CD14-positive monocyte (primary cell): ENCODE measurements at places on chromosomes 3 and 15. TPM values are rescaled to one million over a fixed set of nuclear protein-coding genes. Genes with fewer than 3 reads are reported as not detected.

GRCh38 chr3:127791221-127791913 is 30.9 kb downstream of the MGLL start:
- no peak overlapping the region for H3K4me3 ChIP-seq
- H3K4me1 ChIP-seq, result peaks cover 10% of the 10 kb centered on the region
- no peaks in the 10 kb centered on the region for H3K27me3 ChIP-seq
- H3K36me3 ChIP-seq, result no peaks in the 10 kb centered on the region

GRCh38 chr15:101384276-101384675 is 89.2 kb upstream of the SNRPA1 start:
- no peaks in the 10 kb centered on the region for H3K36me3 ChIP-seq
- H3K27me3 ChIP-seq, result no peaks in the 10 kb centered on the region
- no peak overlapping the region for H3K27ac ChIP-seq
- no peaks in the 10 kb centered on the region for H3K4me1 ChIP-seq
- no peak overlapping the region for H3K4me3 ChIP-seq
- no peak for DNase-seq

GRCh38 chr3:59451800-59452746 is 402.2 kb upstream of the CFAP20DC start:
- H3K4me3 ChIP-seq, result no peak overlapping the region
- H3K27ac ChIP-seq, result no peak overlapping the region
- H3K4me1 ChIP-seq, result peaks cover 10% of the 10 kb centered on the region
- H3K27me3 ChIP-seq, result no peaks in the 10 kb centered on the region
- no peak for DNase-seq

DNA sequence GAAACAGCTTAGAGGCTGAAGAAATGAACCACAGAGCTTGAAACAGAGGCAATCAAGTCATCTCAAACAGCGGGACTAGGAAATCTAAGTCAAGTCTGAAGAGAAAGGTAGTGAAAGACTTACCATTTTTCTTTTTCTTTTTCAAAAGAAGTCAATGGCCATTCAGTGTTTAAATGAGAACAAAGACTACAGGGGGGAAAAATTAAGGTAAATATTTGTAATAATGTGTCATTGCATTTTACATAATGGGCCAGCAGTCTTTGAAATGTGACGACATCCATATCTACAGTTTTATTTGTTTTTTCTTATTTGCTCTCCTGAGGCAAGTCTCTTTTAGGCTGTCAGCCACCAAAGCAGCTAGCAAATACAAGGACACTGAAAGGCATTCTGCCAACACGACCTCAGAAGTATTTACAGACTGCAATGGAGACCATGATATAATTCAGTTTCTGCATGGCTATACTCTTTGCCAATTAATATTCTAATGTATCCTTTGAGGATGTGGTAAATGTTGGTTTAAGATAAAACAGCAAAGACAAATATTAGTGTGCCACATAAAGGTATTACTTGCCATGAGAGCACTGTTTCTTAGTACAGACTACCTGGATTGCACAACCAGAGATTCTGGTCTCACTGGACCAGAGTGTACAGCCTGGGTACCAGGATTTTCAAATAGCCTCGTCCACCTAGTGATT is 307.0 kb upstream of the THBS1 start:
- no peaks in the 10 kb centered on the region for H3K36me3 ChIP-seq
- H3K4me1 ChIP-seq, result no peaks in the 10 kb centered on the region
- H3K27me3 ChIP-seq, result peaks cover 9% of the 10 kb centered on the region
- no peak for DNase-seq

DNA sequence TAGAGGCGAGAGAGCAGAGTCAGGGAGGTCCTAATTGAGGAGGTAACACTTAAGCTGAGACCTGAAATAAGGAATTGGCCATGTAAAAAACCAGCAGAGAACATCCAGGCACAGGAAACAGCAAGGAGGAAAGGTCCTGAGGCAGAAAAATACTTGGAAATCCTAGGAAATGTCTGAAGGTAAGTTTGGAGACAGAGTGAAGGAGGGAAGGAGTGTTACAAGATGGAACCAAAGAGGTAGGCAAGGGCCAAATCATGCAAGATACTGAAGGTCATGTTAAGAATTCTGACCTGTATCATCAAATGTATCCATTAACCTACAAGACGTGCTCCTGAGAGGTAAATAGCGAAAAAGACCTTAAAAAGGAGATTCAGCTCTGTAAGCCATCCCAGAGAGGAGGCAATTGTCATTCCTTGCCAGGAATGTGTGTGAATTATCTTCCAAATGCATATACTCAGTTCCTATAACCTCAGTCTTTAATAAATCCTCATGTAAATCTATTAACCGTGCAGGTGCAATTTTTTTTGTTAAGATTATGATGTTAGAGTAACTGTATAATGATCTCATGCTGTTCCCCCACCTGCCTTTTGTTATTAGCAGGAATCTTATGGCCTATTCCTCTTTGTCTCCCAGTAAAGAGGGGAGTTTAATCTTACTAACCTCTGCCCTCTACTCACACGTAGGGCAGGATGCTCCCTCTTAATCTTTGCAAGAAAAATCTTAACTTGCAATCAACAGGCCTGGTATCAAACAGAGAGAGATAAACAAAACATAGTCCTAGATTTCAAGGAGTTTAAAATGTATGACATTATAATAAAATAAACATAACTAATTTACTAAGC is 166.9 kb downstream of the ULK4 start:
- no peaks in the 10 kb centered on the region for H3K4me1 ChIP-seq
- DNase-seq, result no peak
- no peaks in the 10 kb centered on the region for H3K27me3 ChIP-seq
- no peak overlapping the region for H3K27ac ChIP-seq

GRCh38 chr15:66838671-66839239 is 136.7 kb downstream of the SMAD6 start:
- H3K36me3 ChIP-seq, result no peaks in the 10 kb centered on the region
- H3K4me3 ChIP-seq, result no peak overlapping the region
- peak; percentile 20 for DNase-seq
- H3K4me1 ChIP-seq, result peaks cover 48% of the 10 kb centered on the region
- no peaks in the 10 kb centered on the region for H3K27me3 ChIP-seq

- no peak overlapping the region for H3K27ac ChIP-seq
- H3K27me3 ChIP-seq, result no peaks in the 10 kb centered on the region
- no peaks in the 10 kb centered on the region for H3K4me1 ChIP-seq
- DNase-seq, result no peak
- H3K4me3 ChIP-seq, result no peak overlapping the region
Measured at GRCh38 chr15:84400820-84401219, 165.2 kb downstream of the GOLGA6L4 start.

GRCh38 chr15:33910741-33911140 is 57.6 kb upstream of the CHRM5 start:
- H3K27ac ChIP-seq, result no peak overlapping the region
- H3K4me3 ChIP-seq, result no peak overlapping the region
- DNase-seq, result no peak
- H3K27me3 ChIP-seq, result no peaks in the 10 kb centered on the region

- H3K4me1 ChIP-seq, result no peaks in the 10 kb centered on the region
- no peak overlapping the region for H3K27ac ChIP-seq
- H3K27me3 ChIP-seq, result no peaks in the 10 kb centered on the region
- H3K36me3 ChIP-seq, result no peaks in the 10 kb centered on the region
- no peak overlapping the region for H3K4me3 ChIP-seq
Measured at GRCh38 chr3:53773611-53774368, 72.4 kb downstream of the CHDH start.

GRCh38 chr3:42410370-42411131 is at the start of gene LYZL4:
LYZL4 (minus strand) TSS chr3:42410610; CDS start chr3:42407251, 3,359 bp downstream.
- no peak for DNase-seq
- no peaks in the 10 kb centered on the region for H3K4me1 ChIP-seq
- H3K27me3 ChIP-seq, result no peaks in the 10 kb centered on the region
- no peak within 1 kb of the TSS for H3K27ac ChIP-seq

DNA sequence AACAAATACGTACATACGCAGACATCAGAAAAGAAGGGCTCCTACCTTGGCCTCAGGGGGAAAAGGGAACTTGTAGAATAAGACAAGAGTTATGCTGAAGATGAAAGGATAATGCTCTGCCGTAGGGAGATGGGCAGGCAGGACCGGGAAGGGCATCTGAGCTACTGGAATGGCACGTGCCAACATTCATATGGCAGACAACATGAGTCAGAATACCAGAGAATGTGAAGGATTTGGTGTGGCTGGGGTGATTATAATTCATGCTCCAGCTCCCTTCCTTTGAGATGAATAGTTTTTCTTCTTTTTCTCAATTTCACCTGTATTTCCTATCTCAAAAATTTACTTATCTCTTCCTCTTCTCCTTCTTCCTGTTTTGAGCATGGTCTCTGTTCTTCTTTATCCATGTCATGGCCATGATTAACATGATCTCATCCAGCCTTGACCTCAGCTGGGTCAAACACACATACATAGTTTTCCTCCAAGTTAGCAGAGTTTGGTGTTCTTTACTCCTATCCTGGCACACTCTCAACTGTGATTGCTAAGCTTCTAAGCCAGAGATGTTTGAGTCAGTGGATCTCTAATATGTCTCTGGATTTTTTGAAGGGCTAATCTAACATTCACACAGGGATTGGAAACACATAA is 507.0 kb downstream of the FOXP1 start:
- H3K27me3 ChIP-seq, result no peaks in the 10 kb centered on the region
- no peaks in the 10 kb centered on the region for H3K4me1 ChIP-seq
- H3K4me3 ChIP-seq, result no peak overlapping the region
- no peak for DNase-seq
- H3K36me3 ChIP-seq, result no peaks in the 10 kb centered on the region

DNA sequence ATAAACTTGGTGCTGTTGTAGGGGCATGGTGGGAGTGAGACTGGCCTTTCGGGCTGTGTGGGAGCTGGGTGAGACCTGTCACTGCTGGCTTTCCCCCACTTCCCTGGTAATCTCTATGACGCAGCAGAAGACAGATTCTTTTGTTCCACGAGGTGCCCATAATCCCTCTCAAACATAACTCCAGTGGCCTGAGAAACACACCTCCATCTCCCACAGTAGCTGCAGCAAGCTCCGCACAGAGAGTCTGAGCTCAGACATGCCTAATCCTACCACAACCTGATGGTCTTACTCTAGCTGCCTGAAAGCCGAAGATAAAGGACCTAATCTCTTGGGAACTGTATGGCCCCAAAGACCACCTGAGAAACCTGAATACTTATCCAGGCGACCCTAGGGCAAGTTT is 225.6 kb upstream of the CRBN start:
- no peaks in the 10 kb centered on the region for H3K27me3 ChIP-seq
- H3K36me3 ChIP-seq, result no peaks in the 10 kb centered on the region
- H3K27ac ChIP-seq, result no peak overlapping the region
- no peaks in the 10 kb centered on the region for H3K4me1 ChIP-seq

DNA sequence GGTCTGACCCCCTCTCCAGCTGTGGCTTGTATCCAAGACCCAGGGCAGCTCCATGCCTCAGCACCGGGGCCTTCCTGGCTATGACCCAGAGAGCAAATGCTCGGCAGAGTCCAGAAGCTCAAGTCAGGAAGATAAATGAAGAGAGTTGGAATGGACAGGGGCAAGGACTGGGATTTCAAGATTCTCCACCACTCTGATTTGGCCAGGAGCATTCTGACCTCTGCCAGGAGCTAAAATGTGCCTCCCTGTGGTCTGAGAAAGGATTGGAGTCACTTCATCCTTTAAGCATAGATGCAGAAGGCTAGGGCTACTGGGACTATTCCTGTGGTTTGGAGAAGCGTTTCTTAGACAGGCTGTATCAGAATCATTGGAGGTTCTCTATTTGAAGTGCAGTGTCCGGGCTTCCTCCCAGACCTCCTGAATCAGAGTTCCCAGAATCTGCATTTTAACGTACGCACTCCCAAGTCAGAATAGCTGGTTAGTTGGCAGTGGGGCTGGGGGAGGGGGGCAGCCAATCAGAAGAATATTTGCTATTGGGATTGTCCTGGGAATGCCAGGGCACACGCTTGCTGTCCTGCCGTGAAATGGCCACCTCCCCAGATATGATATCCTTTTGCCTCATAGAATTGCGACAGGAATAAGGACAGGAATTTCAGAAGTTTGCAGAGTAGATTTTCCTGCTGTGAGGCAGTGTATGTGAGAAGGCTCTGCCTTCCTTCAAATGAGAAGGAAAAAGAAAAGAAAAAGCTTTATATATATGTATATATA is 57.4 kb downstream of the HRH1 start:
- no peak for DNase-seq
- no peaks in the 10 kb centered on the region for H3K4me1 ChIP-seq
- no peak overlapping the region for H3K4me3 ChIP-seq
- H3K27ac ChIP-seq, result no peak overlapping the region

DNA sequence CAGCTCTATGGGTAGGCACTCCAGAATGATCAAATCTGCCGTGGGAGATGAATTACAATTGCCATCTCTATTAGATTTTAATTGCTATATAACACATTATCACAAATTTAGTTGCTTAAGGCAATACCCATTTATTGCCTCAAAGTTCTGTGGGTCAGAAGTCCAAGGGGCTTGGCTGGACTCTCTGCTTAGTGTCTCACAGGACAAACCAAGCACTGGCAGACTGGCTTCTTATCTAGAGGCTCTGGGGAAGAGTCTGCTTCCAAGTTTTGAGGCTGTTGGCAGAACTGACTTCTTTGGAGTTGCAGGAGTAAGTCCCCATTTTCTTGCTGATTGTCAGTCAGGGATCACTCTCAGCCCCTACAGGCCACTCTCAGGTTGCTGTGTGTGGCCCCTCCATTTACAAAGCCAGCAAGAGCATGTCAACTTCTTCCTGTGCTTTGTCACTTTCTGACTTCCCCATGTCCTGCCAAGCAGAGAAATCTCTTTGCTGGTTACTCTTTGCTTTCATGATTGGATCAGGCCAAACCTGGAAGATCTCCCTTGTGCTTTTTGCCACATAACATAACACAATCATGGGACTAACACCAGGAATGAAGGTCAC is 93.5 kb upstream of the PRICKLE2 start:
- H3K4me1 ChIP-seq, result no peaks in the 10 kb centered on the region
- H3K4me3 ChIP-seq, result no peak overlapping the region
- no peaks in the 10 kb centered on the region for H3K36me3 ChIP-seq
- no peaks in the 10 kb centered on the region for H3K27me3 ChIP-seq
- no peak for DNase-seq
- no peak overlapping the region for H3K27ac ChIP-seq

GRCh38 chr3:81743096-81744025 is 18.1 kb downstream of the GBE1 start:
- H3K4me1 ChIP-seq, result peaks cover 12% of the 10 kb centered on the region
- peak overlapping the region; percentile 14 for H3K27ac ChIP-seq
- DNase-seq, result peak; percentile 46
- no peak overlapping the region for H3K4me3 ChIP-seq
- peaks cover 6% of the 10 kb centered on the region for H3K36me3 ChIP-seq
- no peaks in the 10 kb centered on the region for H3K27me3 ChIP-seq

GRCh38 chr3:48408823-48409281 is 21.0 kb downstream of the PLXNB1 start:
- H3K4me3 ChIP-seq, result no peak overlapping the region
- no peaks in the 10 kb centered on the region for H3K36me3 ChIP-seq
- H3K4me1 ChIP-seq, result no peaks in the 10 kb centered on the region
- no peaks in the 10 kb centered on the region for H3K27me3 ChIP-seq
- no peak for DNase-seq

Gene STRIT1
- polyA plus RNA-seq, result not detected in 2 replicates

Gene ARL14
- not detected for polyA plus RNA-seq

Gene TLR9
- 0.43 and 0.91 TPM in 2 replicates for polyA plus RNA-seq

Gene SATB1
- polyA plus RNA-seq, result 18.3 and 35.3 TPM in 2 replicates

Gene EIF4E3
- polyA plus RNA-seq, result 13.1 and 35.6 TPM in 2 replicates

Gene CD200
- polyA plus RNA-seq, result not detected
